ENCODE measurements at places on chromosomes 3 and 15.

DNA sequence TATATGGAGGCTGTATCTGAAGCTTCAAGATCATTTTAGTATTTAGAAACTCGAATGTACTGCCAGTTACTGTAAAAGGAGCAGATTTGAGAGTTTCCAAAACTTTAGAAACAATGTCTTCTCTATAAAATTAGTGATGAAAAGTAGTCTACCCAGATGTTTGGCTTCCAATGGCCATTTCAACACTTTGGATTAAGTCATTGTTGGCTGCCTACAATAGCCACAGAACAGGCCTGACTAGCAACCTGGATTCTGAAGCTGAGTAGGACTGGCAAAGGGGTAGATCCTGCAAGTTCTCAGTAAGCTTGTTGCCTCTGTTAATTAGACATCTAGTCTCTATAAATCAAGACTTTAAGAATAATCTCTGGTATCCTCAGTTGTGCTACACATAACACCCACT is 239.0 kb upstream of the KCNMB2 start:
- no peak for DNase-seq

DNA sequence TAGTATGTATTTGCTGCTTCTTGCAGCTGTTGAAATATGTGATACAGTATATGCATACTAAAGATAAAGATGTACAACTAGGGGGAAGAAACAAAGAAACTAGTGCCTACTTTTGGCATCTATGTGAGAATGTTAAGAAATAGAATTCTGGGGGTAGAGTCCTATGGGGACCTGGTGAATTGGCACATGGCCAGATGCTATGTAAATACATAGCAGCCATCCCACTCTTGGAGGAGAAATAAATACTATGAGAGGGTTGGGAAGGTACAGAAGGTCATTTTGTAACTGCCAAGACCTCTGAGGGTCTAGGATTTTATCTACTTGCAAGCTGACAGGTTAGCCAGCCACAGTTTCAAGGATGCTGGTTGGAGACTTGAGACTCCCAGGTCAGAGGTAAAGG is 298.3 kb upstream of the TBL1XR1 start:
- no peak for DNase-seq

DNA sequence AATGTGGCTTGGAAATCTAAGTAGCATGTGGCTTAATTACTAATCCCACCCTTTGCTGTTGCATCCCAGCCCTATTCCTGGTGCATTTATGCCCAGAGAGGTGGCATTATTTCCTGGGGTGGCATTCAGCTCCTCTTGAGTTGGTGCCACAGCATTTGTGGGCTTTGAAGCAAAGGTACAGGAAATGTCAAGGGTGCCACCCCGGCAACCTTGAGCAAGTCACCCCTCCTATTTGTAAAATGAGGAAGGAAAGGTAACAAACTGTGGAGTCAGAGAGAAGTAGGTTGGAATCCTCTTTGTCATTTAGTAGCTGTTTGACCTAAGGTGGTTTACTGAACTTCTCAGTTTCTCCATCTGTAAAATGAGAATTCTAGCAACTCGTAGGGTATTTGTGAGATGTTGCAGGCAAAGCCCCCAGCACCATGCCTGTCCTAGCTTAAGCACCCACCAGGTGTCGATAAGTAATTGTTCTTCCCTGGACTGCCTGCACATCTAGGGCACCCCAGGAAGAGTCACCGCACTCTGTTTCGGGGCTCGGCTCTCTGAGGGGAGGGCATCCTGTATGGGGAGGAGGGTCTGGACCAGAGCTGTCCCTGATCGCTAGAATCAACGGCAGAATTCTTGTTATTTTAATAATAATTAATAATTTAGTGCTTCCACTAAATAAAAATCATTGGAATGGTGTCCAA is 17.1 kb downstream of the ISG20 start:
- DNase-seq: no peak

DNA sequence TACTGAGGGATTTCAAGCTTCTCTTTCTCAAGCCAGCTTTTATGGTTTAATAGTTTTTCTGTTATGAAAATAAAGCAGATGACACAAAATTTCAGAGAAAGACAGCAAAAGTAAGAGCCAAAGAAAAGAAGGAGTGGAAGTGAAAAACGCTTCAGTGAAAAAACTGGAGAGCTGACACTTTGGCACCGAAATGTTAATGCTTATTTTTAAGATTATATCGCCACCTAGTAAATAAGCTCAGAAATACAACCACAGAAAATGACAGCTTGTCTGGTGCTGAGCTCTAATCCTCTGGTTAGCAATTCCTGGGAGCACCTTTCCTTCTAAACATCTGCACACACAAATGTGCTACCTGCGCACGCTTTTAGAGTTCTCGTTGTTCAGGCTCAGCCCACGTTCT is 101.6 kb downstream of the ZPLD1 start:
- no peak for DNase-seq

Measured in activated CD4-positive, alpha-beta T cell treated with anti-CD3 and anti-CD28 coated beads for 4 hours (primary cell).